Activated naive CD8-positive, alpha-beta T cell treated with anti-CD3 and anti-CD28 coated beads, Interleukin-2, amount 50 U/mL, for 24 hours (primary cell): ENCODE measurements at places on chromosomes 16 and 17.
A peak's percentile ranks its signal among the peaks of the same experiment; 100 is the strongest.

GRCh38 chr17:42016411-42016831 lies 818 bp downstream of the DNAJC7 start:
- H3K27me3 ChIP-seq, result no peaks in the 10 kb centered on the region
- H3K27ac ChIP-seq, result peak overlapping the region; percentile 99
- H3K4me1 ChIP-seq, result peaks cover 71% of the 10 kb centered on the region
- H3K36me3 ChIP-seq, result peaks cover 23% of the 10 kb centered on the region

- H3K4me3 ChIP-seq, result no peak overlapping the region
- no peak for DNase-seq
- no peak overlapping the region for H3K27ac ChIP-seq
- no peaks in the 10 kb centered on the region for H3K4me1 ChIP-seq
Measured at GRCh38 chr16:53832896-53833544, 129.1 kb downstream of the FTO start.

GRCh38 chr17:9021158-9021991 lies at the start of gene NTN1:
TSS of gene NTN1 (plus strand) at chr17:9021510. CDS start at chr17:9022374, 864 bp downstream.
- no peaks in the 10 kb centered on the region for H3K36me3 ChIP-seq
- H3K27ac ChIP-seq, result no peak within 1 kb of the TSS
- peaks cover 53% of the 10 kb centered on the region for H3K27me3 ChIP-seq
- DNase-seq, result peak; percentile 66
- H3K4me1 ChIP-seq, result peaks cover 9% of the 10 kb centered on the region

GRCh38 chr17:73340093-73340596 lies 28.3 kb upstream of the CDC42EP4 start:
- H3K4me1 ChIP-seq, result no peaks in the 10 kb centered on the region
- no peaks in the 10 kb centered on the region for H3K36me3 ChIP-seq
- no peaks in the 10 kb centered on the region for H3K27me3 ChIP-seq

DNA sequence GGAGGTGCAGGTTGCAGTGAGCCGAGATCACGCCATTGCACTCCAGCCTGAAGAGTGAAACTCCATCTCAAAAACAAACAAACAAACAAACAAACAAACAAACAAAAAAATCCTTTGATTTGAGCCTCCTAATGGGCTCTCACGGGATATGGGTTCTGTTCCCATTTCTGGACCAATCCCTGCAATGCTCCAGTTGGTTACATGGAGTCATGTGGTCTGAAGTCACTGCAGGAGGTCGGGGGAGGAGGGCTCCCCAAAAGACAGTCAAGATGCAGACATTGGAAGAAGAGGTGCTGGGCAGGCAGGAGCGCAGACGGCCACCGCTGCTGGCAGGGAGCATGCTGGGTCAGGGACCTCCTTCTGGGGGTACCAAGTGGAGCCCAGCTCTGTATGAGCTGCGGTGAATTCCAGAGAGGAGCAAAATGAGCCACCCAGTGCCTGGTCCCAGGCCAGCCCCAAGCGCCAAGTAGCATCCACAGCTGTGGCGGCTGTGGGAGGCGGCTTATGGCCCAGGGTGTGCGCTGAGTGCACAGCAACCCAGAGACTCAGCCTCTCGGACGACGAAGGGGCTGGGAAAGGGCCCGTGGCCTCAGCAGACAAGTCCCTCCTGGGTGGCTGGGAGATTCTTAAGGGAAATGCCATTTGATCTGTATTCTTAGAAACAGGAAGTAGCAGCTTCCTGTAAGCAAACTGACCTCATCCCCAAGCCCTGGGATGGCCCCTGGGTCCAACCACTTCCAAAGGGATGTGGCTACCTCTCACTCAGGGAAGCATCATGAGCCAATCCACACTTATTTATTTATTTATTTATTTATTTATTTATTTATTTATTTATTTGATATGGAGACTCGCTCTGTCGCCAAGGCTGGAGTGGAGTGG lies 19.6 kb upstream of the ATP2A3 start:
- H3K27me3 ChIP-seq, result no peaks in the 10 kb centered on the region
- no peak overlapping the region for H3K4me3 ChIP-seq
- H3K36me3 ChIP-seq, result no peaks in the 10 kb centered on the region
- peaks cover 3% of the 10 kb centered on the region for H3K4me1 ChIP-seq
- no peak for DNase-seq
- no peak overlapping the region for H3K27ac ChIP-seq

GRCh38 chr17:10871914-10872313 lies 34.0 kb upstream of the PIRT start:
- H3K27ac ChIP-seq, result no peak overlapping the region
- H3K36me3 ChIP-seq, result no peaks in the 10 kb centered on the region
- peaks cover 9% of the 10 kb centered on the region for H3K27me3 ChIP-seq

GRCh38 chr17:4365628-4366326 lies 698 bp downstream of the UBE2G1 start:
- H3K27ac ChIP-seq, result no peak overlapping the region
- H3K4me3 ChIP-seq, result peak overlapping the region; percentile 76
- H3K4me1 ChIP-seq, result peaks cover 29% of the 10 kb centered on the region
- peaks cover 10% of the 10 kb centered on the region for H3K36me3 ChIP-seq
- DNase-seq, result peak; percentile 56
- H3K27me3 ChIP-seq, result peaks cover 2% of the 10 kb centered on the region

- H3K27ac ChIP-seq, result no peak overlapping the region
- no peak for DNase-seq
- peaks cover 30% of the 10 kb centered on the region for H3K36me3 ChIP-seq
- no peak overlapping the region for H3K4me3 ChIP-seq
- H3K27me3 ChIP-seq, result no peaks in the 10 kb centered on the region
Measured at GRCh38 chr16:53071748-53072301, 17.0 kb downstream of the CHD9 start.

DNA sequence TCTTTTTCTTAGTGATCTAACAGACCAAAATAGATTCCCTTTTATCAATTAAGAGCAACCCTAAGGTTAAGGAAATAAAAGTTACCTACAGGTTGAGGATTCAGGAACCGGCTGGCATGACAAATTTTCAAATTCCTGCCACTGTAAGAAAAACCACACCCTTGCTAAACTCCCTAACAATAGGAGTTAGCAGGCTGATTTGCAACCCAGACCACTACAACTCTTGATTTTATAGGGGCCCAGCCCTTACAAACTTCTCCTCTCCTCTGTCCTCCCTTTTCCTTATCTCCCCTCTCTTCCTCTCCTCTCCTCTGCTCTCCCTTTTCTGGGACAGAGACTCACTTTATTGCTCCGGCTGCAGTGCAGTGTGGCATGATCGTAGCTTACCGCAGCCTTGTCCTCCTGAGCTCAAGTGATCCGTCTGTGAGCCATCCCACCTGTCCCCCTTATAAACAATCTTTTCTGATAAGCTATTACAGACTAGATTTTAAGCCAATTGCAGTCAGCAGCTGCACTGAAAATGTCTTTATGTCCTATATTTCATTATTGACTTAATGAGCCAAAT lies 418.9 kb downstream of the CDH8 start:
- H3K4me3 ChIP-seq, result no peak overlapping the region
- H3K27me3 ChIP-seq, result no peaks in the 10 kb centered on the region
- no peak for DNase-seq
- H3K27ac ChIP-seq, result no peak overlapping the region
- no peaks in the 10 kb centered on the region for H3K36me3 ChIP-seq

DNA sequence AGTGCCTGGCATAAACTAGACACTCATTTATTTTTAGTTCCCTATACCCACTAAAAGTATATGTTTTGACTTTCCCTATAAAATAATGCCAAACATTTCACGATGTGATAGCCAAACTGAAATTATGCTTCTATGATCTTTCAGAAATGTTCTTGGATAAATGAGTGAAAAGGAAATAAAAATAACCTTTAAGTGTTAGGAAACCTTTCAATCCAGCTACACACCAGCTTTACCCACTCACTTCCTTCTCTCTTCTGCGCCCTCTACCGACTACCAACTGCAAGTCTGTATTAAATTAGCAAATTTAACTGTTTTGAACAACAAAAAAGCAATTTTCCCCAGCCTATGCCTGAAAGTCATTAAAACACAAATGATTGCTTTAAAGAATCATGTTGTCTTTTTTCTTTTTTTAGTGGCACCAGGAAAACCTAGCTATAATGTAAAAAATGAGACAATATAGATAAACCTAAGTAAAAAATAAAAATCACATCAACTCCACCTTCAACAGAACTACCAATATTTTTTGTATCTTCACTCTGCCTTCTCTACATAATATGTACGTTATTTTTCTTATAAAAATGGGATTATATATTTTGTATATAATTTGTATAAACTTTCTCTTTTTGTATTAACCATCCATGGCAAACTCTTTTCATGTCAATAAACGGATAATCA lies 13.2 kb upstream of the TMEM100 start:
- peaks cover 53% of the 10 kb centered on the region for H3K4me1 ChIP-seq
- no peaks in the 10 kb centered on the region for H3K36me3 ChIP-seq
- peak; percentile 38 for DNase-seq
- H3K4me3 ChIP-seq, result no peak overlapping the region
- peaks cover 17% of the 10 kb centered on the region for H3K27me3 ChIP-seq
- H3K27ac ChIP-seq, result peak overlapping the region; percentile 16

- H3K4me3 ChIP-seq, result peak overlapping the region; percentile 95
- peaks cover 26% of the 10 kb centered on the region for H3K36me3 ChIP-seq
- peaks cover 60% of the 10 kb centered on the region for H3K4me1 ChIP-seq
Measured at GRCh38 chr17:42274812-42275526, 1.2 kb downstream of the STAT5B start.

- no peaks in the 10 kb centered on the region for H3K4me1 ChIP-seq
- H3K4me3 ChIP-seq, result no peak overlapping the region
- no peak overlapping the region for H3K27ac ChIP-seq
- H3K36me3 ChIP-seq, result no peaks in the 10 kb centered on the region
- H3K27me3 ChIP-seq, result no peaks in the 10 kb centered on the region
Measured at GRCh38 chr16:9666834-9667480, 515.3 kb downstream of the GRIN2A start.

DNA sequence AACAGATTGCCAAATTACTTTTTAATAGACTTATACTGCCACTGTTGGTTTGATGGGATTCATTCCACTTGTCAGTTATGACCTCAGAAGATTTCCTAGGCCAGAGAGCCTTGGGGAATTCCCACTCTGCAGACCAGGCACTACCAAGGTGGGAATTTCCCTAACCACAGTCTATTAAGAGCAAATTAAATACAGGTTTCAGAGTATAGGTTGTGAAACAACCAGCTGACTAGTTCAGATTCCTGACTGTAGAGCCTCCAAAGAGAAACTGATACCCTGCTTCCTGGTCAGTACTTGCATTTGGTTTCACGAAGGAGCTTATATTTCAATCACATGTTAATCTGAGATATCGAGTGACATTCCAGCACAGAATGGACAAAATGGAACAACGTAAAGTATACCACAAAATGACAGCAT lies 186.5 kb downstream of the STX8 start:
- peak overlapping the region; percentile 6 for H3K27ac ChIP-seq
- DNase-seq, result no peak
- H3K4me1 ChIP-seq, result peaks cover 12% of the 10 kb centered on the region
- H3K27me3 ChIP-seq, result no peaks in the 10 kb centered on the region
- peaks cover 27% of the 10 kb centered on the region for H3K36me3 ChIP-seq

DNA sequence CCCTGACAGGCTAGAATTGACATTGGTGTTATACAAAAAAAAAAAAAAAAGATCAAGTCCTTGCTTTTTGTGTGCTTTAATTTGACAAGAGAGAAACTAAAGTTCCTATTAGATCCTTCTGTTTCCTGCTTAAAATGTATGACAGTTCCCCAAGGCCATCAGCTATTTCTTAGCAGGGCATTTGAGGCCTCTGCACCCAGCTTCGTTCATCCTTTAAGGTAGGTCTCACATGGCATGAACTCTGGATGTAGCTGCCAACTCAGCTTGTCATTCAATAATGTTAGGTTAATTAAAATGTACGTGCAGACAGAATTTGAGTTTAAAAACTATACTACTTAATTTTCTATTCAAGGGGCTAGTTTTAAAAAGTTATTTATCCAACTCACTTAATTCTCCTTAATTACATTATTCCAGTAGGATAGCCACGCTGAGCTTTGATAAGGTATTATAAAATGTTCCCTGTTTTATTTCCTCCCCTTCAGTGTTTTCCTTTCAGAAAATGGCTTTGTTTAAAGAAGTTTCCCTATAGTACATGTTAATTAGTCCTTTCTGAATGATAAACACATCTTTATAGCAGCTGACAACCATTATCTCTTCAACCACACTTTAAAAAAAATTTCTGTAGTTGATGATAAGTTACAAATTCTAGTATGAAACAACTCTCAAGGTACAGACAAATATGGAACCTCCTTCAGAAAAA lies 1.2 kb upstream of the RFFL start:
- DNase-seq, result no peak
- H3K27me3 ChIP-seq, result no peaks in the 10 kb centered on the region

DNA sequence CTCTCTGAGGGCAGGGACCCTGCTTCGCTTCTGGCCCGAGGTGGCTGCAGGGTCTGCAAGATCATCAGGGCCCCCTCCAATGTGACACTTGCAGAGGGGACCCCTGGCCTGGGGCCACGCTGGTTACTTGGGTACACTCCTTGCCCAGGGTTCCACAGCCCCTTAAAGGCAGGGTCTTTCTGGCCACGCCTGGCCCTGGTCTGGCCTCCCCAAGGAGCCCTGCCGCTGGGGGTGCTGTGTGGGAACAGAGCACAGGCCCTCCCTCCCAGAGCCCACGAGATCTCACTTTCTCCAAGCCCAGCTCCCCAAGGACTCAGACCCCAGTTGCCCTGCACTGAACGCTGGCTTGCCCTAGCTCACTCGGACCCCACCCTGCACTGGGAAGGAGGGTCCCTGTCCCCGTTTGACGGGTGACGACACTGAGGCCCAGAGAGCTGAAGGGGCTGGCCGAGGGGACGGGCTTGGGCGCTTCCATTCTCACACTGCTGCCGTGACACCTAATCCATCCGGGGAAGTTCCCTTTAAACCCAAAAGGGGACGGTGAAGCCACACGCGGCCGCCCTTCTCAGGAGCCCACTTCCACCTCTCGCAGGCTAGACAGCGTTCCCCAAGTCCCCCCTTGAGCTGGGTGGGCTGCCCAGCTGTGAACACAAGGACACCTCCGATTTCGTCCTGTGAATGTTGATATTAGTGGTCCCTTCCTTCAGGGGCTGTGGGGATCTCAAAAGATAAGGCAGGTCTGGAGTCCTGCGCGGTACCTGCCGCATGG lies 26.9 kb upstream of the OSGIN1 start:
- H3K27me3 ChIP-seq, result no peaks in the 10 kb centered on the region
- DNase-seq, result no peak
- H3K27ac ChIP-seq, result no peak overlapping the region
- H3K36me3 ChIP-seq, result no peaks in the 10 kb centered on the region
